Activated T-cell treated with anti-CD3 and anti-CD28 coated beads for 48 hours (primary cell): ENCODE measurements at places on chromosomes 5 and 9.

- DNase-seq: no peak
Measured at GRCh38 chr9:32426278-32426939, 42.0 kb downstream of the ACO1 start.

GRCh38 chr5:50547303-50547702 is 106.2 kb upstream of the EMB start:
- DNase-seq: no peak

- no peak for DNase-seq
Measured at GRCh38 chr9:2427120-2427891, 194.3 kb upstream of the VLDLR start.

DNA sequence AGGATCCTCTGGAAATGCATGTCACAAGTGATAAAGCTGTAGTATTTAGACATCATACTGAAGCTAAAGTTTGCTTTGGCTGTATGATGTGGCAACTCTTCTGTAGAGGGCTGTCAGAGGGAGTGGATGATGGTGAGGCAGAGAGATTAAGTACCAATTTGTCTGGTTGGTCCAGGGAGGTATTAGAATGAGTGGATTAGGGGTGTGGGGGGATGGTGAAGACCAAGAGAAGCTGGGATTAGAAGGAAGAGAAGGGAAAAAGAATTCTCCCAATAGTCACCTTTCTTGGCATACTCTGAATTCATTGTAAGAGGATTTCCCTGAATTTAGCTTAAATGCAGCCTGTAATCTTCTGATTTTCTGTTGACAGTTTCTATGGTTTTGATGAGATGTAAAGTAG is 3.6 kb downstream of the PCDHAC2 start:
- no peak for DNase-seq

DNA sequence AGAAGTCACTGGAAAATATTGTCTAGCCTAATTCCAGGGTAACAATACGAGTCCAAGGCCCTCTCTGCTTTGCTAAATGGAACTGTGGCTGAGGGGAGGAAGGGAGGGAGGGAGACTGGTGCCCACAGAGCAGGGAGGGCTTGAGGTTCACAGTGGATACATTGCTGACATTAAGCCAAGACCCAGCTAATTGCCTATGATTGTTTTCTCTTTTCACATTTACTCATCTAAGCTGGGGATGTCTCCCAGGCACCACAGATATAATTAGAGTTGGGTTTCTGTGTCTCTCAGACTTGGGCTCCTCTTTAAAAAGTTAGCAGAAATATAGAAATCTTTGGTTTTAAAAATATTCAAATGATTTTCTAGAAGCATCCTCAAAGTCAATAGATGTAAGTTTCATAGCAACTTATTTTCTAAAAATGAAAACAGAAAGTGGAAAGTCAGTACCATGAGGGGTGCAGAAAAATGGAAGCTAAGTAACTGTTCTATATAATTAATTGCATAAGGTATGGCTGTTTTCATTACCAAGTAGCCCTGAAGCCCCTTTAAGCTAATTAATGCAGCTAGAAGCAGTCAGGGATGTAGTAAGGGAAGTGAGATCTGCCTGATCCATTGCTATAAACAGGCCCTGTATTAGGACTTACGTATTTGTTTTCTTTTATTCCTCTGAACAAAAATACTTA is 259.8 kb downstream of the NDUFS4 start:
- DNase-seq: no peak

DNA sequence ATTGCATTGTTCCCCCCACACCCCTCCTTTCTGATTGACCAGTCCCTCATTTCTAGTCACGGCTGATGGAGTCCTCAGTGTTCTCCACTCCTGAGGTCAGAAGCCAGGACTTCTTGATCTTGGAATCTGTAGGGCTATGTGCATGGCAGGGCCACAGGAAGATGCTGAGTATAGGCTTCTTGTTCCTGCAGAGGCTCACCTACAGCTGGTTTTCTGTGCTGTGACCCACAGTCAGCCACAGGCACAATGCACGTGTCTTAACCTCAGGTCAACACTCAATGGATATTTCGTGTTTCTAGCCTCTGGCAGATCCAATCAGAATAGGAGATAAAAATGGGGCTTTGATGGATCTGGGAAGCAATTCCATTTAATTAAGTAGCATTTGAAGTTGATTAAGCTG is 14.3 kb upstream of the CXCL14 start:
- DNase-seq: no peak
